ENCODE measurements at places on chromosomes 7 and 10.

DNA sequence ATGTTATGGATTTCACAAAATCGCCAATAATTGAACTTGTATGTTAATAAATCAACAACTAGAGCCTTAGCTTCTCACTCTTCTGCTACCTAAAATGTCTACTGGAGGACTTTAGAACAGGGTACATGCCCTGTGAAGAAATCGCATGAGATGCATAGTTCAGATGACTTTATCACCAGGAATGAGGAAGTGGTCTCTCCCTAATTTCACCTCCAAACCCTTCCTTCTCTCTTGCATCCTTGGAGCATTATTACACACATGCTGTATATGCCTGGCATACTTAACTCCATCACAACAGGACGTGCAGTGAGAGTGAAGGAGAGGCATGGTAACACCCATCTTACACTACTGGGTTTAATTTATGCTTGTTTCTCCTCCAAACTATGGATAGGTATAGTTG, 27.8 kb downstream of the RHEB start:
- no peak for DNase-seq

GRCh38 chr7:18457832-18458231, 37.7 kb upstream of the HDAC9 start:
- DNase-seq, result no peak

DNA sequence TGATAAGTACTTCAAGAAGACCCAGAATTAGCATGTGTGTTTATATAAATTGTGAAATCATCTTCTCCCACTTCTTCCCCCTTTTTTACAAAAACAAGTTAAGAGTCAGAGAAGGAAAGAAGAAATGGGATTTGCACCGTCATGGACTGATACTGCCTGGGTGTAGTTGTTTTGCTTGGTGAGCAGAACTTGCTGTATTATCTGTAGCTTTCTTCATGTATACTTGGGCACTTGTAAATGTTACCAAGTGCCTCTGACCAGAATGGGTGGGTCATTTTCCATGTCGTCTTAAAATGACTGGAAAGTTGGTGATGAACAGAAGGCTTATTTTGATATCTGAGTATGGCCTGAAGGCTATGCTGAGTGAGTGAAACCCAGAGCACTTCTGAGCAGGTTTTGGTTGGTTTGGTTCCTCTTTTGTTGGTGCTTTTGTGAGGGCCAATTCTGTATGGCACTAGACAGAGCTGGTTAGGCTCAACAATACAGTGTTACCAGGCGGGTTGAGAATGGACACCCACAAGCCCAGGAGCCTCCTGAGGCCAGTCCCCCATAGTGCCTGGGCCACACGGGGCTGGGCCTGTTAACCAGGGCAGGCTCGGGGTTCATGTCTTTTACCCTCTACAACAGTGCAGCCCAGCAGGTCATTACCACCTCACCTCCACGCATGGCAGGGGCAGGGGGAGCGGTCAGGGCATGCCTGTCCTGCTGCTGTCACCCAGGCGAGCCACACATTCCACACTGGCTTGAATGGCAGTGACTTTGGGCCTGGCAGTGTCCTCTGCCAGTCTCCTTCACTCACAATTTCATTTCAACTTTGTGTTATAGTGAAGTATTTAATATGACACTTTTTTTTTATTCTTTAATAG, 115.1 kb downstream of the CCNY start:
- no peak for DNase-seq

GRCh38 chr10:78913219-78914059, 155.3 kb upstream of the ZMIZ1 start:
- no peak for DNase-seq

- DNase-seq, result no peak
Measured at GRCh38 chr7:55484241-55484640, 88.1 kb downstream of the VOPP1 start.
